Stimulated activated CD8-positive, alpha-beta memory T cell treated with anti-CD3 and anti-CD28 coated beads, Interleukin-15, amount 100 ng/mL, for 4 hours (primary cell): ENCODE measurements at places on chromosomes 13 and 19.
A peak's percentile ranks its signal among the peaks of the same experiment; 100 is the strongest.

GRCh38 chr19:35318679-35319448 lies 10.1 kb upstream of the CD22 start:
- no peak for DNase-seq

DNA sequence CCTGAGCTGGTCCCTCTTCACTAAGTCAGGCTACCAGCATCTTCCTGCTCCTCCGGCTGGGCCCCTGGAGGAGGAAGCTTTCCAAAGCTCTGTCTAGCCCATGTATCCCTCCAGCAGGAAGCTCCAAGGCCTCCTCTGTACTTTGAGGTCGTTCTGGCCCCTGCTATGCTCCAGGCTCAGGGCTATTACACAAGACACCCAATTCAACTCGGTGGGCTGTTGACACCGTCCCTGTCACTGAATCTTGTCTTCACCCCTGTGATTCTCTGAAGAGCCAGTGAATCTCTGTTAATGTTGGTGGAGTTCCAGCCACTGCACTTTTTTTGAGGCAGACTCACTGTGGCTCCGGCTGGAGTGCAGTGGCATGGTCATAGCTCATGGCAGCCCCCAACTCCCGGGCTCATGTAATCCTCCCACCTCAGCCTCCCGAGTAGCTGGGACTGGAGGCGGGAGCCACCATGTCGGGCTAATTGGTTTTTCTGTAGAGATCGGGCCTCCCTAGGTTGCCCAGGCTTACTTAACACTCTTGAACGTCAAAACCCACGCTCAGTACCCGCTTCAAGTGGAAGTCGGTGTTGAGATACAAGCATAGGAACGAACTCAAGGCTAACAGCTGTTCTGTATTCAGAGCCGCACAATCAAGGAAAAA lies 512 bp upstream of the REX1BD start:
- DNase-seq: no peak

DNA sequence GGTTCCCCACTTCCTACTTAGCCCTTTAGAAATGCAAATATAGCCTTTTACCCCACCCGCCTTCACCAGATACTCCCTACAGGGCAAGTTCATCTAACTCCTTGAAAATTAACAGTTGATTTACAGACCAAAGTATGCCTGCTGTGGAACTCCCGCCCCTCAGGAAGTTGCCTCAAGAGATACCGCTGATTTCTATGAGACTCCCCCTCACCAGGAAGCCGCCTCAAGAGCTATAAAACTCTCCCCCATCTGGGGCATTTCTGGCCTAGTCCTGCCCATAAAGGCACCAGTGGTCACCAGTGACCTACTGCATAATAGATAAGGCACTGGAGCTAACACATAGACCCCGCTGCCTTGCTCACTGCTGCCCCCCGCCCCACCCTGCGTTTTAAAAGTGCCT lies 201.7 kb upstream of the UBL3 start:
- no peak for DNase-seq

DNA sequence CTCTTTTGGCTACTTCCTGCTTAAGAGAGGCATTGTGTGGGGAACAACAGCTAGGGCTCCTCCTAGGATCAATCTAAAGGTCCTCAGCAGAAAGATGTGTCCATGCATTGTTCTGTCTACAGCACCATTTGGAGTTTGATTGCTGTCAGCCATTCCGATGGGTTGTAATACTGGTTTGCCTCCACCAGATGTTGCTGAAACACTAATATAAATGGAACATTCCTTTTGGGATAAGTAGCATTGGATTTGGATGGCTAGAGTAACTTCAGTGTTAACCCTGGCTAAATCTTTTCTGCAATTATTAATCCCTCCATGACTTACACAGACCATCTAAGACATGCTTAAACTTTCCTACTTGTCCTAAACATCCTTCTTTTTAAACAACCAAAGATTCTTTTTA lies 104.2 kb downstream of the TDRD3 start:
- no peak for DNase-seq

GRCh38 chr13:113890774-113891480 lies 27.1 kb upstream of the GAS6 start:
- DNase-seq: no peak

DNA sequence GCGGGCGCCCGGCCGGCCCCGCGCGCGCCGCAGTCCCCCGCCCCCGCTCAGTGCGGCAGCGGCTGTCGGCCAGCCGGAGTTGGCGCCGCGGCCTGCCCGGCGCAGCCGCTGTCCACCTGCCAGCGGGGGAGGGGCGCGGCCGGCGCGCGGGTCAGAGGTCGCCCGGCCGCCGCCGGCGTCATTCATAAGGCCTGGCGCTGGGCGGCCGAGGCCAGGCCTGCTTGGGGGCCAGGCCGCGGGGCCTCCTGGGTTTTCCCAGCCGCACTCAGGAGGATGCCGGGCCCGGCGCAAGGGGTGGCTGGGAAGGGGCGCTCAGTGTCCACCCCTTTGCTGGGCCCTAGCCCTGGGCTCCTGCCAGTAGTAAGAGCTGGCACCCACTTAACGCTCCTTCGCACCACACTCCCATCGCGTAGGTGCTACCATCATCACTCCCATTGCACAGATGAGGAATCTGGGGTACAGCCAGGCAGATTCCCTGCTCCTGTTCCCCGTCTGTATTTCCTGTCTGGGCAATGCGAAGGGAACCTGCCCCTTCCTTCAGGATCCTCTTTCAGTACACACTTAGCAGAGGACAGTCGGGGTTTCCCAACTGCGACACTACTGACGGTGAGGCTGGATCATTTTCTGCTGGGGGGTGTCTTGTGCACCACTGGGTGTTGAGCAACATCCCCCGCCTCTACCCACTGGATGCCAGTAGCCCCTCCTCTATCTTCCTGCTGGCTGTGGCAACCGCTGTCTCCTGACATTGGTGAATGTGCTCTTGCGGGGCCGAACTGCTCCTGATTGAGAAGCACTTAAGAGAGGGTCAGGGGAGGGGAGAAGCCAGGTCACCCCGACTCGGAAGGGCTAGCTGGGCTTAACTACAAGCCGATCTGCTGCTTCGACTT lies 846 bp upstream of the PRKACA start:
- peak; percentile 7 for DNase-seq

DNA sequence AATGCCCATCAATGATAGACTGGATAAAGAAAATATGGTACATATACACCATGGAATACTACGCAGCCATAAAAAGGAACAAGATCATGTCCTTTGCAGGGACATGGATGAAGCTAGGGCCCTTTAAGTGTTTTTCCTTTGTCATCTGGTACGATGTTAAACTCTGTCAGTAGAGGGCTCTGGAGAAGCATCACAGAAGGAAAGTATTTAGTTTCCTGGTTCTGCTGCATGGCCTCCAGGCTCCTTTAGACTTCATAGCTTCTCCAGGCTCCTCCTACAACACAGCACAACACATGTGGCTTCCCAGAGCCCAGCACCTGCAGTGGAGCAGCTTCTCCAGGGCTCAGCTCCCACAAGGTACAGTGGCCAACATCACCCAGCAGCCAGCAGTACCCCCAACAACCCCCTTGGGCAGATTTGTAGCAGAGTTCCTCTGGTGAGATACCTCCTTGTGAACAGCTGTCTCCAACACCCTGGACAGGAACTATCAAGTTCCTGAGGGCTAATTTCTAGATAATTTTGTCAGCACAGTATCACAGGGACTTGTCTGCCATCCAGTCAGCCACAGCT lies 63.4 kb downstream of the KCTD12 start:
- no peak for DNase-seq

- DNase-seq: no peak
Measured at GRCh38 chr13:113403255-113404104, 39.5 kb upstream of the GRTP1 start.

GRCh38 chr13:43002021-43002420 lies 10.0 kb upstream of the EPSTI1 start:
- no peak for DNase-seq
